ENCODE measurements at places on chromosomes 1 and 21.

DNA sequence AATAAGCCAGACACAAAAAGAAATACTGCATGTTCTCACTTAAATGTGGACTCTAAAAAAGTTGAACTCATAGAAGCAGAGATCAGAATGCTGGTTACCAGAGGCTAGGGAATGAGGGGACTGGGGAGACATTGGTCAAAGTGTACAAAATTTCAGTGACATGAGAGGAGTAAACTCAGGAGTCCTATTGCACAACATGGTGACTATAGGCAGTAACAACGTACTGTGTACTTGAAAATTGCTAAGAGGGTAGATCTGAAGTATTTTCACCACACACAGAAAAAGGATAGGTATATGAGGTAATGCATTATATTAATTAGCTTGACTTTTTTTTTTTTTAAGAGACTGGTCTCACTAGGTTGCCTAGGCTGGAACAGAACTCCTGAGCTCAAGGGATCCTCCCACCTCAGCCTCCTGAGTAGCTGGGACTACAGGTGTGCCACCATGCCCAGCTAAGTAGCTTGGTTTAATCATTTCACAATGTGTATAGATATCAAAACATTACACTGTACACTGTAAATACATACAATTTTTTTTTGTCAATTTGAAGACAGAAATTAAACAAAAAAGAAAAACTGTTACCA lies 7.4 kb downstream of the ZNF496 start:
- no peak for DNase-seq

DNA sequence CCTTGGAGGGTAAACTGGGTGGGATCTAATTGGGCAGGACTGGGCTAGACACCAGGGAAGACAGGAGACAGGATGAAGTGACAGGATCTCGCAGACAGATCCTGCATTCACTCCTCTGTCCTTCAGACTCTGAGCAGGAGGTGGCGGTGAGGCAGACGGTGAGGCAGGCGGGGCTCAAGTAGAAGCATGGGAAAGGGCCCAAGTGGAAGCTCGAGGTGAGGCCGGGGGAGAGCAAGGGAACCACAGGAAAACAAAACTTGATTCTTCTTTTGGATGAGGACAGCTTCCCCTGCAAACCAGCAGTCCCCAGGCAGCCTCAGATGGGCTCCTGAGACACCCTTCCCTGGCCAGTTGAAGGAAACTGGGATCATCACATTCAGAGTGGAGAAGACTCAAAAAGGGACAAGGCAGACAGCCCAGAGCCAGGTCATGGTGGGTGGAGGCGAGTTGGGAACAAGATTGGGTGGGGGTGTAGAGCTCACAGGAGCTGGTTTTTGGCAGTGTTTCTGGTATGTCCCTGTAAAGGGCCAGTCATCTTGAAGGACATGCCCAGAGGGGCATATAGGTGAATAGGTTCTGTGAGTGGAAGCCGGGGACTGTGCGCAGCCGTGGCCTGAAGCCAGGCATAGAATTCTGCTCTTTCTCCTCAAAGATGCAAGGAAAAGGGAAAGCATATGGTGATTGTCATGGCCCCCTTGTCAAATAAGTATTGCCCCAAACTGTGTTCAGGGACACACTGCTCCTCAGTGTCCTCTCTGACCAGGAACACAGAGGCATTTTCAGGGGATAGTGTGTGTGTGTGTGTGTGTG lies 18.0 kb downstream of the INKA2 start:
- DNase-seq = no peak

- DNase-seq = peak; percentile 29
Measured at GRCh38 chr1:184150776-184151531, 99.4 kb downstream of the TSEN15 start.

DNA sequence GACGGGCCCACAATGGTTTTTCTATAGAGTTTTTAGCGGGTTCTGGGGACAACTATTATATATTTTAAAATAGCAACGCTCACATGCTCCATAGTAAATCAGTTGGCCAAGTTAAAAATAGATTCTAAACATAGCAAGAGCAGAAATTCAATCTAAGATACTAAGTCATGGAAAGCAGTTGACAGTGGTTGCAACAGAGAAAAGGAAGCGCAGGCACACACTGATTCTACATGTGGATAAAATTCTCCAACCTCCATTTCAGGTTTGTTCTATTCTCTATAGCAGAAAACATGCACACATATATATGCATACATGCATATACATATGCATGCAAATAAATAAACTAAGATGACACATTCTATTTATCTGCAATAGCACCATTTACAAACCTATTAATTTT lies 89.6 kb upstream of the HNRNPU start:
- no peak for DNase-seq

GRCh38 chr1:97050506-97050905 lies 328.9 kb downstream of the PTBP2 start:
- DNase-seq = peak; percentile 7

DNA sequence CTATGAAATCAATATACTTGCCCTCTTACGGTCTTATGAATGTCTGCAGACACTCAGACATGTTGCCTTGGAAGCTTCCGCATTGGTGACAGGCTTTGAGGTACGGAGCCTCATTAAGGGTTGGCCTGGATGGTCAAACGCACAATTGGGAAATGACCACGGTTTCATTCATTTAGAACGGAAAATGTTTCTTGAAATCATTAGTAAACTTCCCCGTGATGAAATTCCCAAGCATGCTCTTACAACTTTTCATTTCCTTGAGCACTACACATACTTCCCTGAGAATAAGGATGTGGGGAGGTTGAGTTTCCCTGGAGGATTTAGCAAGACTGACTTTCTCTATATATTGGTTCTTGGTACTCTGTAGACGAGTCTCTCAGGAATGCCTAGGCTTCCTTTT lies 146.3 kb downstream of the HLX start:
- DNase-seq = no peak

- DNase-seq = no peak
Measured at GRCh38 chr1:98854137-98854536, 150.5 kb downstream of the PLPPR5 start.

- no peak for DNase-seq
Measured at GRCh38 chr1:63929106-63929478, 155.3 kb downstream of the ROR1 start.

- no peak for DNase-seq
Measured at GRCh38 chr1:164735315-164736052, 176.5 kb downstream of the PBX1 start.

DNA sequence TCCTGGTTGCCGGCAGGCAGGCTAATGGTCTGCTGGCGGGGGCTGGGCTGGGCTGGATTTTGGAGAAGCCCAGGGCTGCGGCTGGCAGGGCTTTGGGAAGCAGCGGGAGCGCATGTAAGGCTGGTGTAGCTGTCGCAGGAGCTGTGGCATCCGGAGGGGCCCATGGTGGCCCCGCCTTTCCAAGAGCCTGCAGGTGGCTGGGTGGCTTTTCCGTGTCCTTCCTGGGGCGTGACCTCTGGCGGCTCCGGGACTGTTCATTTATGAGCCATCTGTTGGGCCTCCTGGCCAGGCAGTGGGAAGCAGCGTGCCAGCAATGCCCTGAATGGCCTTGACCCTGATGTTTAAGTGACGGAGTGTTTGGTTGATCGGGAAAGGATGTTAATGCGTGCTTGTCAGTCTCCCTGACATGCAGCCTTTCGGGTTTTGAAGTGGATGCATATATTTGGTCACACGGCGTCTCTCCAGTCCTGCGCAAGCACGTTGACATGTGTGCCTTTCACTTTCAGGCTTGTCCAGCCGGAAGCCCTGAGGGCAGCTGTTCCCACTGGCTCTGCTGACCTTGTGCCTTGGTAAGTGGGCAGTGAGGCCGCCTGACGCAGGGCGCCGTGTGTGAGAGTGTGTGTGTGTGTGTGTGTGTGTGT lies 38.5 kb downstream of the AGPAT3 start:
- no peak for DNase-seq

- DNase-seq = no peak
Measured at GRCh38 chr21:46295177-46295770, 9.1 kb downstream of the YBEY start.

- no peak for DNase-seq
Measured at GRCh38 chr1:29426701-29427279, 190.5 kb downstream of the PTPRU start.

GRCh38 chr1:117930484-117930883 lies 945 bp downstream of the WDR3 start:
- DNase-seq = no peak

DNA sequence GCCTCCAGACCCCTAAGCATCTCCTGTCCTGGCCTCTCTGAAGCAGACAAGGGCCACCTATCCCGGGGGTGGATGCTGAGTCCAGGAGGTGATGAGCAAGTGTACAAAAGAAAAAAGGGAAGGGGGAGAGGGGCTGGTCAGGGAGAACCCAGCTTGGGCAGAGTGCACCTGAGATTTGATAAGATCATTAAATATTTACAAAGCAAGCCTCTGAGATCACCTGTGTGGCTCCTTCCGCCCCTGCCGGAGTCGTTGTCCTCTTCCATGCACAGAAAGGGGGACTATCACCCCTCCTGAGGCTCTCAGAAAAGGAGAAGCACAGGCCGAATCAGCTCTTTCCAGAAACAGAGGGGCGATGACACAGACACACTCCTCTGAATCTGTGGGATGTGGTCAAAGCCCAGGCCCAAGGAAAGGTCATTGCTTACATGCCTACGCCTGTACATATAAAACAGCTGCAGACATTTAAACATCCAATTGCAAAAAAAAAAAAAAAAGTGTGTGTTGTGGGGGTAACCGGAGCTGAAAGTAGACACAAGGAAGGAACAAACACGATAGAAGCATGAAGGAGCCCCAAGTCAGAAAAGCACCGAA lies 30.9 kb downstream of the PRSS38 start:
- DNase-seq = no peak

GRCh38 chr1:248805876-248806275 lies 19.8 kb downstream of the SH3BP5L start:
- DNase-seq = no peak

- no peak for DNase-seq
Measured at GRCh38 chr1:72137656-72138055, 144.7 kb downstream of the NEGR1 start.

- DNase-seq = no peak
Measured at GRCh38 chr1:234932511-234933430, 195.9 kb downstream of the TOMM20 start.

GRCh38 chr1:212982430-212983152 lies 32.2 kb downstream of the VASH2 start:
- no peak for DNase-seq

GRCh38 chr1:36822648-36823047 lies 211.7 kb downstream of the GRIK3 start:
- DNase-seq = no peak
